Sciatic nerve (tissue), 2 donors: ENCODE measurements at places on chromosomes 2 and 18. TPM values are rescaled to one million over a fixed set of nuclear protein-coding genes. Genes with fewer than 3 reads are reported as not detected.

The RBKS gene
- 4.8 TPM for total RNA-seq

The ANKRD62 gene
- total RNA-seq, result not detected

The TXNDC2 gene
- total RNA-seq, result not detected

The M1AP gene
- 1.1 TPM for total RNA-seq

The PTGR3 gene
- 31.6 TPM for total RNA-seq

The SLC19A3 gene
- 7.1 TPM for total RNA-seq

The B3GNT7 gene
- 4.2 TPM for total RNA-seq

The GAL3ST2 gene
- not detected for total RNA-seq

The XDH gene
- total RNA-seq, result 0.22 TPM

The TUBA4B gene
- not detected for total RNA-seq

The OR6B2 gene
- 5.1 TPM for total RNA-seq

The BMP10 gene
- not detected for total RNA-seq

The CCDC68 gene
- total RNA-seq, result 8.6 TPM

The CHRNG gene
- total RNA-seq, result not detected

The GPR39 gene
- total RNA-seq, result 0.31 TPM

The GAD1 gene
- total RNA-seq, result 0.36 TPM

The VWA3B gene
- 0.80 TPM for total RNA-seq

The TAF4B gene
- 5.5 TPM for total RNA-seq

The POTEC gene
- total RNA-seq, result not detected

The PJVK gene
- total RNA-seq, result 7.2 TPM

The SIX3 gene
- total RNA-seq, result not detected

The KCNG2 gene
- 0.22 TPM for total RNA-seq

The NYAP2 gene
- total RNA-seq, result 0.22 TPM

The CNNM4 gene
- 13.9 TPM for total RNA-seq

The CELF4 gene
- total RNA-seq, result 0.45 TPM

The SPATA3 gene
- not detected for total RNA-seq

The MROH2A gene
- total RNA-seq, result not detected

The LDAH gene
- total RNA-seq, result 18.3 TPM

The RESP18 gene
- not detected for total RNA-seq

The MAPRE2 gene
- 51.8 TPM for total RNA-seq

The TWSG1 gene
- total RNA-seq, result 50.2 TPM

The RSAD2 gene
- 7.5 TPM for total RNA-seq

The C2orf74 gene
- 28.4 TPM for total RNA-seq
